ENCODE measurements at places on chromosomes 4 and X.

- no peak for DNase-seq
Observed at GRCh38 chr4:71333960-71334359, 4.9 kb upstream of the SLC4A4 start.

DNA sequence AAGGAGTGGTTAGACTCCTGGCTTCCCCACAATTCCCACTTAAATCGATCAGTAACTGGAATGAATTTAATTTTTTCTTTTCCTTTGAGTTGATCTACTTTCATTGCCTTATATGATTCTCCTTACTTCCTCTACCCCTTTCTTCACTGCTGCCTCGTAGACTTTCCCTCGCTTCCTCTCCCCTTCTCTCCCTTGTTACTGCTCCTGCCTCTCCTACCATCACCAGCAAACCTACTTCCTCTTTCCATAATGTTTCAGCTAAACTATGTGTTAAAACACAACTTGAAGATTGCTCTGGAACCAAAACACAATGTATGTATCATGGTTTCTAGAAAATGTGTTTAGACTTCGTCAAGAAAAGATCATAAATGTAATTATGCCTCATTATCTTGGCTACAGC is 132.0 kb upstream of the TET2 start:
- DNase-seq: no peak

- DNase-seq: no peak
Observed at GRCh38 chr4:186693159-186693815, 30.4 kb downstream of the FAT1 start.

DNA sequence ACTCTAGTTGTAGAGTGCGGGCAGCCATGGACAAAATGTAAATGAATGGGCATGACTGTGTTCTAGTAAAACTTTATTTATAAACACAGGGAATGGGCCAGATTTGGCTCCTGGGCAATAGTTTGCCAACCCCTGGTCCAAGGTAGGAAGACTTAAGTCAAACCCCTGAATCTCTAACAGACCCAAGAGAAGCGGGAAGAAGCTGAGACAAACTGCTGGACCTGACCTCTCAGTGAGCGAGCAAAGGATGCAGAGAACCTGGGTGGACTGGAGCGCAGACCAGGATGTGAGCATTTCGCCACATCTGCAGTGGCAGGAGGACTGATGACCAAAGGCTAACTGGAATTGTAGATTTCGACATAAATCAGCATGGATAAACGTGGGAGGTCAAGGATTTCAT is 201.6 kb downstream of the STIM2 start:
- DNase-seq: no peak

DNA sequence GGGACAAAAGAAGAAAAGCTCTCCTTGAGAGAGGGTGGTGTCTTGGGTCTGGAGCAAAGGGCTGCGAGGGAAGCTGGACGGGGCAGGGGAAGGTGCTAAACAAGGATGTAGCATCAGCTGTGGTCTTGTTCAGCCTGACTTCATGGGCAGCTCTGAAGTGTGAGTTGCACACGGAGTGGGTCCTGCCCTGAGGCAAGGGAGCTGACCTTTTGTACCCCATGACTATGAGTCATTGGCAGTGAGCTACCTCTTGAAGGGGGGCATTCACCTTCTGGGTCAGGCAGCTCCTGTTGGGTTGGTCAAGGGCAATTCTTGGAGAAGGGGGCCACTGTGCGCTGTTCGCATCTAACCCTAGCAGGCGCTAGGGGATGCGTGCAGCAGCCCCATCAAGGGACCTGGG is 151.8 kb downstream of the SMIM20 start:
- no peak for DNase-seq

GRCh38 chrX:44568196-44568595 is 25.5 kb upstream of the FUNDC1 start:
- no peak for DNase-seq

GRCh38 chr4:73527196-73527595 is 45.7 kb downstream of the AFM start:
- DNase-seq: no peak

DNA sequence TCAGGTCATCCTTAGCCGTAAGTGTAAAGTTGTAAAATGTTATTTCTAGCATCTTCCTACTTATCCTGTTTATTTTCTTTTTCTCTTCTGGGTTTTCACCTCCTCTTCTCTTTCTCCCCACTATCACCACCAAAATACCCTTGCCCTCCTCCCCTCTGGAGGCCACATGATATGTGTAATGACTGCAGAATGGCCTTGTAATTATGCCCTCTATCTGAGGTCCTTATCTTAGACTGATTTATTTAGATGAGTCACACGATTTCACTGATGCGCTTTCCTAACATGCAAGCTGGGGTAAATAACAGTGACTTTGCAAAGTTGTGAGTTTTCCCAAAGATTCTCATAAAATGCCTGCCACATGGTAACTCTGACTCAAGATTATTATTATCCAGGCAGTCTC is 231.8 kb upstream of the GPRIN3 start:
- no peak for DNase-seq

All from activated effector memory CD4-positive, alpha-beta T cell treated with Interleukin-2 at 50 U/mL for 16 hours (primary cell).